Inflammatory macrophage (primary cell): ENCODE measurements at places on chromosomes 1 and 21.

DNA sequence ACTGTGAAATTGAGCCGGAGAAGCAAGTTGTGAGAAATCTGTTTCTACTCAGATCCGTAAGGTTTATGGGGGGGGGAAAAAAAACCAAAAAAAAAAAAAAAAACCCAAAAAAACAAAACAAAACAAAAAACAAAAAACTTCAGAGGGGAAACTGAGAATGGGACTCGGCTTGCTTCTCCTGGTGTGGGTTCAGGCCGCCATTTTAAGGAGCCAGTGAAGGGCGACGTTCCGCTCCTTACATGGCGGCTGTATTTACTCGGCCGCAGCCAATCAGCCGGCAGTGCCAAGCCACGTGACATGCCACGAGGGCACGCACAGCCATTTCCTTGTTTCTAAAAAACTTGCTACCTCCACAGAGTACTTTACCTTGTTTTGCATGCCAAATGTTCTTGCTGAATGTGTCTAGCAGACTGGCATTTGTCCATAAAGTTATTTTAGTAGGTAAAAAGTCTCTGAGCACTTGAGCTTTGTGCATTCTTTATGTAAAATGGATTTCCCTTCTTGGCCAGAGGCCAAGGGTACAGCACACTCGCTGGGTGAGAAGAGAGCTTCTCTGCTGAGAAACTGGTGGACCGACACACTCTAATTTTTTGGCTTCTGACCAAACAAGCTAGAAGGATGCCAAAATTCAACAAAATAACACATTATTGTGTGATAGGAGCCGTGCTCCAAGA is 101.8 kb downstream of the NFIA start:
- no peak for DNase-seq

DNA sequence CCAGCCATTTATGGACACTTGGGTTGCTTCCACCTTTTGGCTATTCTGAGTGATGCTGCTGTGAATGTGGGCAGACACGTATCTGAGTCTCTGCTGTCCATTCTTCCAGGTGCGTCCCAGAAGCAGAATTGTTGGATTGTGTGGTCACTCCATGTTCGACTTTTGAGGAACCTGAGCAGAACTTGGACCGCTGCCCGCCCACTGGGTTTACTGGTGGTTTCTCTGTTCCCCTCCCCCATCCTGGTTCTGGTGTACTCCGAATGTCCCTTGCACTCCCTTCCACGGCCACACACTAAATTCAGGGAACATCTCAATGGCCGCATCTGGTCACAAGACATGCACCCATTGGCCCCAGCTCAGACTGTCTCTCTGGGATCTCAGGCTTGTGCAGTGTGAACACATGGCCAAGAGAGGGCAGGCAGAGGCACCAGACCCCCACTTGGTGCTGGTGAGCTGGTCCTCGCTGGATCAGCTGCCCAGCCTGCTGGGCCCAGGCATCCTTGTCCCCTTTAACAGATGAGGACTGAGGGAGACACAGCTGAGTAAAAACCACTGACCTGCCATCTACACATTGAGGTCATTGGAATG is 565.1 kb downstream of the NPHP4 start:
- DNase-seq, result no peak

DNA sequence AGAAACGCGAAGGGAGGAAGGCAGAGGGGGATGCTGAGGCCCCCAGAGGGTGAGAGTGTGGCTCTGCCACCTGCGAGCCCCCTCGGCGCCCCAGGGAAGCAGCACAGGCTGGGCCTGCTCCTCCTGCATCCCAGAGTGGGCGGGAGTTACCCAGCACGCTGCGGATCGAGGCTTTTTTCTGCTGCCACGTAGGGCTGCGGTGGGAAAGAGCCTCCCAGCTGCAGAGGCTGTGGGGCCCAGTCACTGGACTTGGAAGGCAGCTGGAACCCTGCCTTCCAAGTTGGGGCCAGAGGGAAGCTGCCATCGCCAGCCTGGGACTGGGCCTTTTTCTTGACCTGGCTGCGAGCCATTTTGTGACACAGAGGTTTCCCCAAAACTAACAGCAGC is 2.3 kb upstream of the GRIK3 start:
- no peak for DNase-seq

GRCh38 chr21:37994211-37994610 is 78.0 kb upstream of the KCNJ6 start:
- no peak for DNase-seq

DNA sequence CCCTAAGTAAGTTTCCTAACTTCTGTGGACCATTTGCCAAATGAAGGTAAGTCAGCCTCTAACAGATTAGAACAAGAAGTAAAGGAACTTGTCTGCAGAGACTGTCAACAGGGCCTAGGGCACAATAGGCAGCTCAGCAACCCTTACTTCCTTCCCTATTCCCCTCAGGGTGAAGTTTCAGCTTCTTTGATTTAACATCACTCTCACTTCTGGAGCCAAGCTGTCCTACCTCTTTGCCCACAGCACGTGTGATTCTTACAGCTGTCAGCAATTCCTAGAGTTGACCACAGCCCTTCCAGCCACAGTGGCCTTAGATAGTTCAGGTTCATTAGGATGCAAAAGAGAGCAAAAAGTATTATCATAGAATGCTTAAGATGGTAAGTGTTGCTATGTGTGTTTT is 7.6 kb upstream of the EIF4G3 start:
- DNase-seq, result peak; percentile 50

GRCh38 chr1:62917314-62917713 is 133.4 kb downstream of the ATG4C start:
- no peak for DNase-seq

- DNase-seq, result no peak
Measured at GRCh38 chr1:162502928-162503327, 5.3 kb downstream of the UHMK1 start.

DNA sequence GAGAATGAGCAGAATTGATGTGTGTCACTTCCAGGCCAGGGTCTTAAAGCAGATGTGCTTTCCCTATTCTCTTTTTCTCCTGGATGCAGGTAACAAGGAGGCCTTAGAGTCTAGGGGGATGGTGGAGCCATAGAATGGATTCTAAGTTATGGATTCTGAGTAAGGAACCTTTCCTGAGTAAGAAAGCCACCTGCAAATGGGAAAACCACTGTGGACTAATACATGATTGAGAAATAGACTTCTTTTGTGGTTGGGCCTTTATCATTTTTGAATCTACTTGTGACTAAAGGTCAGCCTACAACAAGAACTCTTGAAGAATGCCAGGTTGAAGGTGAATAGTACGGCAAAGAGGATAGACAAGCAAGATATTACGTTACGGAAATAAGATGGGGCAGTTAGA is 116.1 kb downstream of the CDC7 start:
- DNase-seq, result no peak

- no peak for DNase-seq
Measured at GRCh38 chr1:217943361-217943760, 312.2 kb downstream of the SPATA17 start.

- DNase-seq, result no peak
Measured at GRCh38 chr1:145692785-145693443, 14.3 kb downstream of the PDZK1 start.

DNA sequence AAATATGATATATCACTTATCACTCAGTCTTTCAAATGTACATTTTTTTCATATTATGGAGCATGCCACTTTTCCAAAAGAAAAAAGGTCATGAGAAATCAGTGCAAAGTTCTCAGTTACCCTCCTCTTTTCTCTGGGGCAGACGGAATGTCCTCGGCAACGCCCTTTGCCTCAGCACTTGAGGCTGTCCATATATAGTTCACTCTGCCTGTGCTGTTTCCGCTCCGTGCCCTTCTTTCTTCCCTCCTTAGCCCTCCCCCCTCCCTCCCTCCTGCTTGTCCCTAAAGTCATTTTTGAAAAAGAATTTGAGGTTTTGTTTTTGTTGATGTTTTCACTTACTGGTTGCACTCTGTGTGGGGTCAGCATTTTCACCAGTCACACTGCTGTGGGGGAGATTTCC is 5.4 kb downstream of the BARHL2 start:
- DNase-seq, result no peak

- no peak for DNase-seq
Measured at GRCh38 chr1:182716740-182717720, 32.6 kb upstream of the RGS8 start.

GRCh38 chr1:231196728-231197127 is 34.9 kb downstream of the TRIM67 start:
- no peak for DNase-seq

DNA sequence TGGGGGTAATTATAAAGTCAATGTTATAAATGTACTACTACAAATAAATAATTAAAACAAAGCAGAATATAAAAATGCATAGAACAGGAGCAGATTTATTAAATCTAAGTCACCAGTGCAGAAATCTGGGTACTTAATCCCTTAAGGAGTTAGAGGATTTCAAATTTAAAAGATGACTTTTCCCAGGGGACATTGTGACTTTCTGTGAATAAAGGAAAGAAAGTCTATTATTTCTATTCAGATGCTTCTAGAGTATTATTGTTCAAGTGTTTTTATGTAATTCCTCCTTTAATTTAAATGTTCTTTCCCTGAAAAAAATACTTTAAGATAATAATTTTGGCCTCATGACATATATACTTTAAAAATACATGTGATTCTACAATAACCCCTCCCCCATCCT is 43.4 kb downstream of the SYDE2 start:
- no peak for DNase-seq

GRCh38 chr1:179228783-179229213 is 679 bp downstream of the ABL2 start:
- DNase-seq, result no peak

GRCh38 chr1:2127187-2128145 is 67.1 kb downstream of the FAAP20 start:
- DNase-seq, result peak; percentile 20

GRCh38 chr1:3066250-3066711 is 2.7 kb upstream of the PRDM16 start:
- DNase-seq, result no peak

DNA sequence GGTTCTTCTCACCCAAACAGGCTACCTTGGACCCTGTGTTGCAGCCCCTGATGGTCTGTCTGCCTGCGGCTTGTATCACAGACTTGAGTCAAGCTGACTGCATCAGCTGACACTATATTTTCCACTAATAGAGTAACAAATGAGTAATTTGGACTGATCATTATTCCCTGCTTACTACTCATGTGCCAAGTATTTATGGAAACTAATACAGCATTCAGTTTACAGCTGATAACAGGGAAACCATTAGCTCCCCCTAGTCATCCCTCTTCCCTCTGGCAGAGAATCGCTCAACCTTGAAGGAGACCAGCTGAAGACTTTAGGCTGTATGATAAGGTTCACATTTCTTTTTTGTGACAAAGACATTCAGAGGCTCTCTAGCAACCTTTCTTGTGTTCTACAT is 116.6 kb upstream of the SYT6 start:
- no peak for DNase-seq

DNA sequence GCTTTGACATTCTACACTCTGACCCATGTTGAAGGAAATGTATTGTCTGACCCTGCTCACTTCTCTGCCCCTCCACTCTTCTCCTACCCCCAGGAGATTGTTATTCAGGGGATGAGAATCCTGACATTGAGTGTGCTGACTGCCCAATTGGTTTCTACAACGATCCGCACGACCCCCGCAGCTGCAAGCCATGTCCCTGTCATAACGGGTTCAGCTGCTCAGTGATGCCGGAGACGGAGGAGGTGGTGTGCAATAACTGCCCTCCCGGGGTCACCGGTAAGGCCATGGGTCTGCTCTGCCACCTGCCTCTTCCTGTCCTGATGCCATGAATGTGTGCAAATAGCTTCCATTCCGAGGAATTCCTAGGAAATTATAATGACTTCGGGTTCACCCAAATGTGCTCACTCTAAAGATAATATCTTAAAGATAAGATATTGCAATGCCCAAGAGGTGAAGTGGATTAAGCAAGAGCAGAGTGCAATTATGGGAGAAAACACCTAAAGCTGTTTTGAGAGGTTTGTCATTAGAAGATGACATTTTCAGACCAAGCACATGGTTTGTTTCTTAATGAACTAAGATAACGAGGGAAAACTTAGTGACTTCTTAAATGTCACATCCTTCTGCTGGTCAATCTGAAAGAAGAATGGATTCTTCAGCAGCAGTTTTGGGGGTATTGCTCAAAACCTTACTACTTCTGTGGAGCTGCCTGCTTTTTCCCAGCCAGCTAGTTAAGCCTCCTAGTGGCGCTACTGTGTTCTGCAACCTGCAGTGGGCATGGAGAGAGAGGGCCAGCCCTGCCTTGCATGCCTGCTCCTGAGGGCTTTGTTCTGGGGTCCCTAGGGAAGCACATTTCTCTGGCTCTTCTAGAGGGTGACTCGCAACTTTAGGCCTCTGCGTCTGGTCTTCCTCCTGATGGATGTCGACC is 41.6 kb downstream of the LAMC2 start:
- peak; percentile 57 for DNase-seq

DNA sequence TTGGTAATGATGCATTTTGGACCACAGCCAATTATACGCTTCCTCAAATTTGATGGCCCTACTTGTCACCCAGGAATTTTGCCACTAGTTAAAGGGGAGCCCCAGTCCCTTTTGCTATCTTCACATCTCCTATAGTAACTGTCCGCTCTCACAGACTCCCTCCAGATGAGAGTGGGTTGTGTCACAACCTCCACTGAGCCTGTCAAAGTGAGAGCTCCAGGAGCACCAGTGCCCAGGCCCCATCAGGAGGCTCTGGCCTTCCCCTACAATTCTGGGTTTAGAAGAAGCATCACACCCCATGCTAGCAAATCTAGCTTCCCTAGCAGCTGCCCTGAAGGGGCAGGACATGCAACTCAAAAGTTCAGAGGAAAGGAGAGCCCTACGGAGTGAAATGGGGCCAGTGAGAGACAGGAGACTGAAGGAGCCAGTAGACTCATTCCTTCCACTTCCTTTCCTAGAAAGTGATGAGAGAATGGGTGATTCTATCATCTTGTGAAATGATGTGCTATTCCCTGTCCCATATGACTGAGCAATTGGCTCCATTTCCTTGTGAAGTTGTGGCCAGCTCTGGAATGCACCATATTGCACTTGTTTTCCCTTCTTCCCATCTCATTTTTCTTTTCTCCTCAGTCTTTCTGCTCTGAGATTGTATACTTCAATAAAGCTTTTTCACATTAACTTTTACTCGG is 541.3 kb downstream of the DPYD start:
- DNase-seq, result no peak

DNA sequence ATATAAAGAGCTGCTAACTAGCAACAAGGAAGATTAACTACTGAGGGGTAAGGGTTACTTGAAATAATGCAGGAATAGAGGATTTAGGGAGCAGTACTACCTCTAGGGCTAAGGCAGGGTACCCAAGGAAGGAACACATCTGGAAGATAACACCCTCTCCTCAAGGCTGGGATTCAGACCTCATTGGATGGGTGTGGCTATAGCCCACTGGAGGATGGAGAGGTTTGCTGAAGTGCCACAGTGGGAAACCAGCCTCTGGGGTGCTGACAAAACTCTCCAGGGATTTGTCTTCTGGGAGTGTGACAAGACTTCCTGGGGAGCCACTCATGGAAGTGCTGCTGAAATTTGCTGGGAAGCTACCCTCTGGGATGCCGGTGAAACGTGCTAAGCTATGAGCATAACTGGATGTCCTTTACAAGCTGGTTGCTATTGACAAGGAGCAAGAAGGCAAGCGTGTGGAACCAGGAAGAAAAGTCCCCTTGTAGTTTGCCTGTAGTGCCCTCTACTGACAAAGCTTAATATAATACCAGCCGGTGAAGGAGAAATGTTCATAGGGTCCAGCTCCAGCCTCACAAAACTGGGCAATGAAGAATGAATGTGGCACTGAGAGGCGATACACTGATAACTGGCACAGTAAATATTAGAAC is 122.8 kb upstream of the USP24 start:
- DNase-seq, result peak; percentile 73
